ENCODE measurements at places on chromosomes 11 and 22.

- DNase-seq = no peak
Observed at GRCh38 chr22:32005453-32005852, 37.6 kb upstream of the SLC5A1 start.

DNA sequence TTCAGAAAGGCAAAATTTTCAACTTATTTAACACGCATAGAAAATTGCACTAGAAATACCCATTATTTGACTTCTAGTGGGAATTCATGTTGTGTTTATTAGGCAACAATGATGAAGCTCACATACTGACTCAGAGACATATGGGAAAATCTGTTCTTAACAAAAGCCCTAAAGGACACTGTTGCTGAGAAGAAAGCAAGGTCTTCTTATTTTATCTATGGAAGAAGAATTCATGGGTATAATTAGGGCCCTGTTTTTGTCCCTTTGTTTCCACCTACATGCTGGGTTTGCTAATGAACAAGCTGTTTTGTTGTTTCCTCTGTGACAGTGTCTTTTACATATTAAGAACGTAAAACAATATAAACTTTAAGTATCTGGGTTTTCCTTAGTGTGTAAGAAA, 606.7 kb upstream of the ARHGAP42 start:
- DNase-seq = no peak

DNA sequence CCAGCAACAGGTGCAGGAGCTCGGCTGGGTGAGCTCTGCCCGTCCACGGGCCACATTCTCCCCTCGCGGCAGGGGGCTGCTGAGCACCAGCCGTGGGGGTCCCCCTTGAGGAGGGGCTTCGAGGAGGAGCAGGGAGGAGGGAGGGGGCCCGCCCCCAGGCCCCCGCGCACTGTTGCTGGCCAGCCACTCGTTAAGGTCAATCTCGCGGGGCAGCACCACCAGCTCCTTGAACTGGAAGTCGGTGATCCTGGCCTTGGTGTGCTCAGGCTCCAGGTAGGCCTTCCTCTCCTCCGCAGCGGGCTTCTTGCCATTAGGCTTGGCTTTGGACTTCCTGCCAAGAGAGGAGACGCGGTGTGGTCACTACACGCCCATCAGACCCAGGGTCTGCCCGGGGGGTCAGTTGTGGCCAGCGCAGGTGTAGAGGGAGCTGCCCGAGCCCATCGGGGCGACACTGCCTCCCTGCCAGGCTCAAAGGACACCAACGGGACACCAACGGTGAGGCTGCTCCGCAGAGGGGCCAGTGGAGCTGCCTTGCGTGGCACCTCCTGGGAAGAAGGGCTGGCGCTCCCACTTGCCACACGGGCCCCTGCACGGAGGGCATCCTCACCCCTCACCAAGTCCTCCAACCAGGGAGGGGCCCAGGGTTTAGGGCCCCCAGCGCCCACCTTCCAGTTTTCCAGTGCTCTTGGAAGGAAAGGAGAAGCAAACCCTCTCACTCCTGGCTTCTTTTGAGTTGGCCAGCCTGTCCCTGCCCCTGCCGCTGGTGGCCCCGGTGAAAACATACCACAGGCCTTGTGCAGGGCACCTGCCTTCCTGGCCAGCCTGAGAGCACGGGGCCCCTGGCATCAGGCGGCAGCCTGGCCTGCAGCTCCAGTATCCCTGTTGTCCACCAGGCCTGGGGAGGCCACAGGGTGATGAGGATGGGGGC, 5.8 kb downstream of the MOB2 start:
- DNase-seq = no peak

GRCh38 chr11:129880311-129880710, 15.1 kb downstream of the NFRKB start:
- DNase-seq = no peak

GRCh38 chr11:68988491-68988890, 7.7 kb upstream of the MRGPRD start:
- no peak for DNase-seq

GRCh38 chr22:22406445-22407027, 102.0 kb downstream of the ZNF280B start:
- no peak for DNase-seq

DNA sequence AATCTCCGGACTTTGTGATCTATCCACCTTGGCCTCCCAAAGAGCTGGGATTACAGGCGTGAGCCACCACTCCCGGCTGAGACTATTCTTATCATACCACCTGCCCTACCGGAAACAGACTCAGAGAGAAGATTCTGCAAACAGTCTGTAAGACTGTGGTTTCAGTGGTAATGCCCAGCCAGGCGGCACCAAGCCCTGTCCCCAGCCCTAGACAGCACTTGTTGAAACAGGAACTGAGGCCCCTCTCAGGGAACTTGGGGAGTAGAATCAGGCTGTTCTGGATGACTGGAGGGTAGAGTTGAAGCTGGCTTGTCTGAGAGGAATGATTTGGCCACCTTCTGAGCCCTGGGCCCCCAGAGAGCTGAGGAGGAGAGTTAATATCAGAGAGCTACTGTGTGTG, 1.3 kb upstream of the INSC start:
- DNase-seq = no peak

GRCh38 chr11:5621580-5621979, 3.2 kb upstream of the TRIM34 start:
- DNase-seq = no peak

DNA sequence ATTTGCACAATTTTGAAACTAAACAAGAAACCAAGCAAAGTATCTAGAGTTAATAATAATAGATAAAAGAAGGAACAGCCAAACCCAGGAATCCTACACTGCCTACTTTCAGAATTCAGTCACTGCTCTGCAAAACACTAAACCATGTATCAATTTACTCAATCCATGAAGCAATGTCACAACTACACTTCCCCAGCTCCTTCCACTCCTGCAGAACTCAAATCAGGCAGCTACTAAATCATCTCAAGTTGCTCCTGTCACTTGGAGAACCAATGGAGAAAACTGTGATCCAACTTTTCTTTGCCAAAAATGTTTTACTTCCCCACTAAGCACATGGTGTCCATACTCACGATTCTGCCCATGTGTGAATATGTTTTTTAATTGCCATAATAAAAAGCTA, 24.9 kb upstream of the C11orf58 start:
- no peak for DNase-seq

- DNase-seq = no peak
Observed at GRCh38 chr11:69000391-69000790, 12.7 kb downstream of the MRGPRF start.

- no peak for DNase-seq
Observed at GRCh38 chr11:16959602-16960001, 54.6 kb downstream of the PLEKHA7 start.

- DNase-seq = no peak
Observed at GRCh38 chr11:117796456-117796871, 552 bp downstream of the DSCAML1 start.

- DNase-seq = no peak
Observed at GRCh38 chr11:76424379-76424778, 20.4 kb upstream of the EMSY start.

DNA sequence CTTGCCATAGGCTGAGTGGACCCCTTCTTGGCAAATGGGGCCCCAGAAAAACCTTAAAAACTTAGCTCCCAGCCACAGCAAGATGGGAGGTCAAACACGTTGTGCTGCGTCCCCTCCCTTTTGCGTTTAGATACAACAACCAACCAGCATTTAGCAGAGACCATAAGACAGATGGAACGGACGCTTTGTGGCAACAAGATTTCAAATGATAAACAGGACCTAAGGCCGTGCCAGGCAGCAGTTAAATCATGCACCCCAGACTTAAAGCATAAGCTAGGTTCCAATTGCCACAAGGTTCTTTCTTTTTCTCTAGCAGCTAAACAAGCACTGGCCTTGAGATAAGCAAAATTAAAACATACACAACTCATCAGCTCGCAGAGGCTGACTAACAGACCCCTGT, 39.4 kb upstream of the NTM start:
- DNase-seq = no peak

DNA sequence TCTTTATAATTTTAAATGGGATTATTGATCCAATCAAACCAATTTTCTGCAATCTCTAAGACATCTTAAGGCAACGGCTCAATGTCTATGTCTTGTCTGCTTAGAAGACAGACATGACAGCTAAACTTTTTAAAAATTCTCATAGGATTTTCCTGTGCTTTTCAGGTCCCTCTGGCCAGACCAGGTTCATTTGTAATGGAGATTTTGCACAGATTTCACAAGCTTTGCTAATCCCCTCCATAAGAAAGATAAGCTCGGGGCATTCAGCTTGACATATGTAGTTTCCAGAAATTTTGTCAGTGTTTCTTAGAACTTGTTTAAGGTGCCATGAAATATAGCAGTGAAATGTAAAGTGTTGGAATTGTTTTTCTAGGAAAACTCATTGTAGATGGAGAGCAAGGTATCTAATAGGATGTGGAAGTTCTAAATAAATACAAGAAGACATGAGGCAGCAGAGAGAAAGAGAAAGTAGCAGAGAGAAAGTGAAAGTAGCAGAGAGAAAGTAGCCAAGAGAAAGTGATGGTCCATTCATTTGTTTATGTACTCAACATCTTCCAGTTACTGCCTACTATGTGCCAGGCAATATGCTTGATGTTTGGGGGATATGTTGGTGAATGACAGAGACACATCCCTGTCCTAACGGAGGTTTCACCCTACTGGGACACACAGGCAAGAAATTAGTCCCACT, 219.1 kb upstream of the ARHGAP42 start:
- DNase-seq = no peak

DNA sequence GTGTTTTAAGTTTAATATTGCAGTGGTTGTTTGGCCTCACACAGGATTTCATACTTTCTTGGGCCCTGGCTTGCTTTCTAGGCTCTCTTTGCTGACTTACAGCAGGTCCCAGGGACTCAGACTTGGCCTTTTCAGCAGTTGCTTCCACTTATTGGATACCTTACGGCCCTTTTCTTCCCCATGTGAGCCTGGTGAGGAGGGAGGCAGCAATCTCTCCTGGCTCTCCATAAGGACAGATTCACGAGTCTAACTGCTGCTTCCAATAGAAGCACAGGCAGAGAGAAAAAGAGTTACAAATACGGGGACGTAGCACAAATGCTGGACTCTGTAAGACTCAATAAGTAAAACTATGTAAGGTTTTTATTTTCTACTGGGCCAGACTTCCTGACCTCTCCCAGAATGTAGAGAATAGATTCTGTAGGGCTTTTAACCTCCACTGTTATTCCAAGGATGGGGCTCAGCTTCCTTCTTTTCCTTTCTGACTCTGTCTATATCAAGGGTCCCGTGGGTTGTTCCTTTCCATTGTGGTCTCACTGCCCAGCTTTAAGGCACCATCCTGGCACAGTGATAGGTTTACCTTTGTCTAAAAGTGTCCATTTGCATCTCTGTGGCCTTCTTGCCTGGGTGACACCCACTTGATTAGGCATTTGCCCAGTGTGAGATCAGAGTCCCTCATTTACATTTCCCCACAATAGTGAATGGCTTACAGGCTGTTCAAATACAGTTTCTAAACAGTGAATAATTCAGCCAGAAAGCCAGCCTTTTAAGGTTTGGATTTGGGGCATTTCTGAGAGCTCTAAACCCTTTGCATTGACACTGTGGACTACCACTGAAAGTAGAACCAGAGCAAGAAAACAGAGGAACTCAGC, 92.8 kb downstream of the RASSF10 start:
- DNase-seq = no peak

DNA sequence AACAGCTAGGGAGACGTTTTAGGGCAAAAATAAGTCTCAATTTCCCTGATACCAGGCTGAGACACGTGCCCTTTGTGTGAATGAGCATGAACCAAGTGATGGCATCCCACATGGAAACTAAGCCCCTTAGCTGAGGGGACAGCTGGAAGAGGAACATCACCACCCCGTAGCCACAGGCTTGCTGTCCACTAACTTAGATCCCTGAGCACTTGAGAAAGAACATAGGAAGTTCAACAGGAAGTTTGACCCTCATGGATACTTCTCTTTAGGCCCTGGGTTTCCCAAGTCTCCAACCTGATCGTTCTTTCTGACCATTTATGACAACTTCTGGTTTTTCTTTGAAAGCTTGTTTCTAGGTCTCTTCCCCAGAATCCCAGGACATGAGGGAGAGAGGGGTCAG, 11.6 kb upstream of the CKAP5 start:
- no peak for DNase-seq

GRCh38 chr11:94525546-94526324, 13.5 kb downstream of the C11orf97 start:
- no peak for DNase-seq

DNA sequence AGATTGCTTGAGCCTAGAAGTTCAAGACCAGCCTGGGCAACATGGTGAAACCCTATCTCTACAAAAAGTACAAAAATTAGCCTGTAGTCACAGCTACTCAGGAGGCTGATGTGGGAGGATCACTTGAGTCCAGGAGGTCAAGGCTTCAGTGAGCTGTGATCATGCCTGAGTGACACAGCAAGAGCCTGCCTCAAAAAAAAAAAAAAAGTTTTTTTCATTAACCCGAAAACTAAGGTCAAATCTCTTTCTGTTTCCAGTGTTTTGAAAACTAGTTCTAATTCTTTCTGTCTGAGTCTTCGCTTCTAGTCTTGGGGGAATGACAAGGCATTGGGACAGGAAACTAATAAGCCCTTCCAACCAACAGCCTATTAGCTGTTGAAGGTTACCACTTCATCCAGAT, 57.6 kb downstream of the LIF start:
- no peak for DNase-seq

DNA sequence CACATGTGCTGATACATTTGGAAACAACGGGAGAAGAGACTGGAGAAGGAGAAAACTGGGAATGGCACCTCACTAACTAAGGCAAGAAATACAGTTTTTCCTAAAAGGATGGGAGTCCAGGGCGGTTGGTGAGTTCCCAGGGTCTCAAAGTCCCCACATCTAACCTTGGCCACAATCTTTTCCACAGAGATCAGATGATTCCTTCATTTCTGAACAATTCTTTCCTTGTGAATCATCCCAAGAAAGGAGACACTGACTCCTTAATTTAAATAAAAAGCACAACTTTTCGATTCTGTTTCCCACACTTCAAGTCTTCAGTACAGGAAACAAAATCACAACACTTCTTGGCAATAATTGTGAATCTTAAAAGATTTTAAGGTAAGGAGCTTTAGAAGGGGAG, 384.7 kb downstream of the DCDC1 start:
- no peak for DNase-seq

- no peak for DNase-seq
Observed at GRCh38 chr22:42811459-42811858, 45.6 kb downstream of the ARFGAP3 start.

DNA sequence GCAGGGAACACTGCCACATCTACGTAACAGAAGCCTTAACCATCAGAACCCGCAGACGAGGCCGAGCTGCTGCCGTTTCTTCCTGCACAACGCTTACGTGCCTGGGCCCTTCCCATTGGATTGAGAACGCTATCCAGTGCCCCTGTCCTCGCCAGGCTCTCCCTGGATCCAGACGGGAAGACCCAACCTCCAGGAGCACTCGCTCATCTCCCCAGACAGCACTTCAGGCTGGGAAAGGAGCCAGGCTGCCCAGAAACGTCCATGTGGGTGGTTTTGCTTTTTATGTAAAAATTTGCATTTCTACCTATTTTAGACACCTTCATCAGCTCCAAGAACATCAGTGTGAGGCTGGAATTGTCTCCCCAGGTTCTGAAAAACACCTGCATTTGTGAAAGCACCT, 7.3 kb upstream of the CRYBB3 start:
- no peak for DNase-seq

Data from activated CD8-positive, alpha-beta memory T cell treated with anti-CD3 and anti-CD28 coated beads for 1 hour (primary cell).